Epithelial cell of esophagus (primary cell): ENCODE measurements at places on chromosomes 12 and 14.

DNA sequence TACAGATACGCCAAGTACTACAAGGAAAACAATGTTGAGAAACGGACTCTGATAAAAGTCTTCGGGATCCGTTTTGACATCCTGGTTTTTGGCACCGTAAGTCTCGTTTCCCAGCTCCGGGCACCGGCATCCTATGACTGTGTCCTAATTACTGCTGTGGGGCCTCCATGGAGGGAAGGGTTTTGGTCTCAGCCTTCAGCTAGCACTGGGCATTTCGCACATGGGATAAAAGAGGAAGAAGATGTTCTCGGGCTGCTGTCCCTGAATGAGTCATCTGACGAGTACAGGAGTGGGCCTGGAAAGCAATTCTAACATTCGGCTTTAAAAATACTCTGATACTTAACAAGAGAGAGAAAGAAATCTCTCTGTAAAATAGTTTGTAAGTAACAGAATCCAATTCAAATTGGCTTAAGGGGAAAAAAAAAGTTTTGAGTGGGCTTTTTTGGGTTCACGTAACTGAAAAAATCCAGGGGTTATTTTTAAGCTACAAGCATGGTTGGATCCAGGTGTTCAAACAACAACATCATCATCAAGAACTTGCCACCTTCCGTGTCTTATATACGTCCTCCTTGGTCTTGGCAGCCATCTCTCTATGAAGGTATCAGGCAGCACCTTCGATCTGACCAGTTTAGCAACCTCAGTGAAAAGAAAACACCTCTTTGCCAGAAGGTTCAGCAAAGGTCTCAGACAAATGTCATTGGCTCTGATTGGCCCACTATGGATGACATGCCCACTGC lies 34.4 kb upstream of the P2RX4 start:
- no peak for DNase-seq

- DNase-seq = no peak
These were observed 54.1 kb upstream of the ARHGAP5 start for GRCh38 chr14:32022938-32023466.

DNA sequence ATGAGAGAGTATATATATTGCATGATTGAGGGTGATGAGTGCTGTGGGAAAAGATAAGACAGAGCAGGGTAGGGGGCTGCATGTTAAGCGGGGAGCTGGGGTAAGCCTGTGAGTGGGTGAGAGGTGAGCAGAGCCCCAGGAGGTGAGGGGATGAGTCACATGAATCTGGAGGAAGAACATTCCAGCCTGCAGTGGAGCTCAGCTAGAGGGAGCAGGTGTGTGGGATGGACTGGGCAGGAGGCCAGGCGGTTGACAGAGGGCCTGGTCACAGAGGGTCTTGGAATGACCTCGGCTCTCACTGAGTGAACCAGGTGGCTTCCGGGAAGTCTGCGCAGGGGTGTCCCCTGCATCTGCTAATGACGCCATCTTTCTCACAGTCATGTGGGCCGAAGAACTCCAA lies 44.4 kb downstream of the GIT2 start:
- peak; percentile 73 for DNase-seq

DNA sequence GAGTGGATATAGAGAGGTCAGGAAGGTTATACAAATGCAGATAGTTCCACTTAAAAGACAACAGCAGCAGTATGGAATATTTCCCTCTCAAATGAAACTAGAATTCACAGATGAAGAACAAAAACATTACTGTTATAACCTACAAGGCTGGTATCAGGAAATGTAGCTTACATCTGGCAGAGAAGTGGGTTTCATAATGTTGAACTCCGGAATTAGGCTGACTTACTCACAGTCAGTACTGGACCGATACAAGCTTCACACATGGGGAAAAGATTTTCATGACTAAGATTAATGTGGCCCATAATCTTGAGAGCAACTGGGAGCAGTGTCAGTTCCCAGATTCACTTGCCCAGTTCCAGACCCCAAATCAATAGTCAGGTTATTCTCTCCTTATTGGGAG lies 353.9 kb downstream of the DUSP6 start:
- DNase-seq = peak; percentile 11

DNA sequence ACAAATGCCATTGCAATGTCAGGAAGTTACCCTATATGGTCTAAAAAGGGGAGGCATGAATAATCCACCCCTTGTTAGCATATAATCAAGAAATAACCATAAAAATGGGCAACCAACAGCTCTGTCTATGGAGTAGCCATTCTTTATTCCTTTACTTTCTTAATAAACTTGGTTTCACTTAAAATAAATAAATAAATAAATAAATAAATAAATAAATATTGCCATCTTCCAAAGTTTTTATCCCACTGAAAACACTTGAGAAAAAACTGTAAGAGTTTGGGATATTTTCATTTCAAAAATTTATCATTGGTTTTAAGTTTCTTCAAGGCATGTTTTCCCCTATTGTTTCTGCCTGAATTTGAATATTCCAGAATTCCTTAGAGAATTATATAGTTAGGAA lies 89.8 kb downstream of the SYT10 start:
- no peak for DNase-seq

DNA sequence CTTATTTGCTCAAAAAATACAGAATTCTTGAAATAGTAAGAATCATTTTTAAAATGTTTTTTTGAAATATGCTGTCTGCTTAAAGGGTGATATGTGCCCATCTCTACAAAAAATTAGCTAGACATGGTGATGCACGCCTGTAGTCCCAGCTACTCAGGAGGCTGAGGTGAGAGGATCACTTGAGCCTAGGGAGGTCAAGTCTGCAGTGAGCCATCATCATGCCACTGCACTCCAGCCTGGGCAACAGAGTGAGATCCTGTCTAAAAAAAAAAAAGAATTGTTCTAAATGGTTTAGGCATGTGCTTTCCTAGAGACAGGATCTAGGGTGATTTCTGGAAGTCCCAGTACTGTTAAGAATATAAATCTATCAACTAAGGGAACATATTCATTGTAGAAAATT lies 75.6 kb upstream of the HECTD1 start:
- DNase-seq = no peak

- peak; percentile 47 for DNase-seq
These were observed 314.3 kb upstream of the OR4E1 start for GRCh38 chr14:21987937-21988336.

- peak; percentile 32 for DNase-seq
These were observed 142.8 kb downstream of the SCARB1 start for GRCh38 chr12:124720681-124721500.

DNA sequence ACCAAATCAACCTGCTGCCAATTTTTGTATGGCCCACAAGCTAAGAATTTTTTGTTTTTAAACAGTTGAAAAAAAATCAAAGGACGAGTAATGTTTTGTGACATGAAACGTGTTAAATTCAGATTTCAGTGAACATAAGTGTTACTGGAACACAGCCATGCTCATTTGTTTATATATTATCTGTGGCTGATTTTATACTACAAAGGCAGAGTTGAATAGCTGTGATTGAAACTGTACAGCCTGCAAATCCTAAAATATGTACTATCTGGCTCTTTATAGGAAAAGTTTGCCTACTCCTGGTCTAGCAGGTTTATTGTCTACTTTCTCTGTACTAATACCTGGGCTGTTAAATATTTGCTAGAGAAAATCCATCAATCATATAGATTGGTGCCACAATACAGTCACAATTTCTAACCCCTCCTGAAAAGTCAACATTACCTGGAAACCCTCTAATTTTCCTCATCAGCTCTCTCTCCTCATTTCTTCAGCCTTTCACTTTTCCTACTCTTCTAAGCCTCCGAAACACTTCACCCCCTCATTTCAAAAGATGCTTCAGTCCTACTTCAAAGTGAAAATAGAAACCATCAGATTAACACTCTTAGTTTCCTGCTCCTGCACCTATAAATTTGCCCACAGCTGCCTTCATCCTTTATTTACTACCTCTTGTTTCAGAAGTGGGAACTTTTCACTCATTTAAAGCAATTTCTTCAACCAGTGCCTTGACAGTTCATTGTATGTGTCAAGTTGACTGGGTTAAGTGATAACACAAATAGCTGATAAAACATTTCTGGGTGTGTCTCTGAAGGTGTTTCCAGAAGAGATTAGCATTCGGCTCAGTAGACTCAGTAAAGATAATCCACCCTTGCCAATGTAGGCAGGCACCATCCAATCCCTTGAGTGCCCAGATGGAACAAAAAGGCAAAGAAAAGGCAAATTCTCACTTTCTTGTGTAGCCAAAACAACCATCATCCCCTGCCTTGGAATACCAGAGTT lies 18.0 kb upstream of the C2CD5 start:
- no peak for DNase-seq

GRCh38 chr14:37658156-37658555 lies 62.7 kb downstream of the TTC6 start:
- DNase-seq = no peak

GRCh38 chr12:116366456-116366776 lies 88.9 kb upstream of the MED13L start:
- no peak for DNase-seq

DNA sequence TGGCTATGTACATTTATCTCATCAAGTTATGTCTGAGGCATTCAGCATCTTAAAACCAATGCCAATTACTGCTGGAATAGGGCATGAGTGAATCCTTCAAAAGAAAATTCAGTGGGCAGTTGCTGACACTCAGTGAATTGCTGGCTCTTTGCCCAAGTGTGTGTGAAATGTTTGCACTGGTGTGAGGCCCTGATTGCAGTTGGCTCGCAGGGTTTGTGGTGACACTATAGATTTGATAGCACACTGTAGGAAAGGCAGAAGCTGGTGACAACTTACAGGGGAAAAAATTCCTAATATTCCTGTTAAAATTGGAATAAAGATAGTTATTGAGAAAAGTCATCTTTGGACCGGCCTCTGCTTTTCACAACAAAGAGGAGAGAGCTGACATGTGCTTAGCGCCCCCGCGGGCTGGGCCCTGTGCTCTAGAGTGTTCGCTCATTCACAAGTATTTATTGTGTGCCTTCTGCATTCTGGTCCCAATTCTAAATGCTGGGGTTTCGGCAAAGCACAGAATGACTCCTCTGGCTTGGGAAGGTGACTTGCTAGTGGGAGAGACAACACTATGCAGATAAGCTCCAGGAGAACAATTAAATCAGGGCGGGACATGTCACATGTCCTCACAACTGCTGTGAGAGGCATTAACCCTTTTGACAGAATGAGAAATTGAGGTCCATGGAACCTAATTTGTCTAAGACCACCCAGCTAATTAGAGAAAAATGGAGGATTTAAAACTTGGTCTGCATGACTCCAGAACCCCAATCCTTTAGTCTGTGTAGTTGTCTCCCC lies 418.7 kb downstream of the NPAS3 start:
- no peak for DNase-seq

DNA sequence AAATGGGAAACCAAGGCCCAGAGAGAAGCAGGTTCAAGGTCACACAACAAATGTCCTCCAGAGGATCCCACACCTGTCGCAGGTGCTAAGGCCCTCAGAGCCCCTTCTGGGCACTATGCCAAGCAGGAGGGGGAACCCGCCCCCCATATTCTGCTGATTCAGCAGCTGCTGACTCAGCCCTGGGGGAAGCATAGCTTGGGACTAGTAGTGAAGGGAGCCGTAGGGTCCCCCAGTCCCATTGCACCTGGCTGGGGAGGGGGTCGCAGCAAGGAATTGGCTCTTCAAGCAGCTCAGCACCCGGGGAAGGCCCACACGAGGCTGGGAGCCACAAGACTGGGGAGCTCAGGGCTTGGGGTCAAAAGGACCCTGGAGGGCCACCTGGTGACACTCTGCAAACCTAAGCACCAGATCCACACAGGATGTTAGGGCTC lies 1.0 kb downstream of the RASAL1 start:
- no peak for DNase-seq

GRCh38 chr12:81615026-81615588 lies 144.0 kb downstream of the PPFIA2 start:
- DNase-seq = no peak

- DNase-seq = no peak
These were observed 1.8 kb upstream of the COX14 start for GRCh38 chr12:50110127-50110761.

GRCh38 chr14:50619569-50620141 lies 48.5 kb downstream of the SAV1 start:
- DNase-seq = peak; percentile 60

DNA sequence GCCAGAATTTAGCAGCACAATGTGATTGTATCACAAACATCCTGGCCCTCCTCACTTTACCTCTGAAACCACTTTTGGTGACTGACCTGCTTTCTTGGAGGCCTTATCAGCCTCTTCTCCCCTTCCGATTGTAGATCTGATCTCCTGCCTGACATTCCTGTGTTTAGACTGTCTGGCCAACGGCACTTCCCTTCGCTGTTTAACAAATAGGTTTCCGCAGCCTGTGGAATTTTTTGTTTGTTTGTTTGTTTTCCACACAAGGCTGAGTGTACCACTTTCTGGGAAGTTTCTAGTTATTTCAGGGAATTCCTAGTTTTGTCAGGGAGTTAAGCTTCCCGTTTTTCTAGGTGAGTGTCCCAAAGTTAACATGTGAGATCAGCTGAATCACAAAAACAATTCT lies 65.9 kb upstream of the CDKN3 start:
- DNase-seq = no peak

GRCh38 chr12:76398106-76398505 lies 49.9 kb upstream of the BBS10 start:
- no peak for DNase-seq

DNA sequence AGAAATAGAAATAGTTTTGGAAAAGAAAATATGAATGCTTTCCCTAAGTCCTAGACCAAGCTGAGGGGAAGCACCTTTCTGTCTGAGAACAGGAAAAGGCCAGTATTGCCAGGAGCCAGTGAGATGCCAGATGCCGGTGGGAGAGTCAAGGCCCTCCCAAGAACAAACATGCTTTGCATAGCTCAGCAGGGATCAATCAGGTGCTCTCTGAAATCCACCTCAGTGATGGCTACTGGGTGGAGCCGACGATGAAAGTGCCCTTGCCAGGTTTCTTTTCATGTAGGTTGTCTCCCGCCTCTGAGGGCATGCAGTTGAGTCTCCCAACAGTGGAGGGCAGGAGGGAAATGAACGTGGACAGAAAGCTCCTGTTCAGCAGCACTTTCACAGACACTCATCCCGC lies 28.3 kb downstream of the DEGS2 start:
- DNase-seq = no peak

- no peak for DNase-seq
These were observed 78.7 kb downstream of the HELB start for GRCh38 chr12:66380769-66381535.

GRCh38 chr12:122843455-122843854 lies 8.2 kb downstream of the HIP1R start:
- DNase-seq = no peak

DNA sequence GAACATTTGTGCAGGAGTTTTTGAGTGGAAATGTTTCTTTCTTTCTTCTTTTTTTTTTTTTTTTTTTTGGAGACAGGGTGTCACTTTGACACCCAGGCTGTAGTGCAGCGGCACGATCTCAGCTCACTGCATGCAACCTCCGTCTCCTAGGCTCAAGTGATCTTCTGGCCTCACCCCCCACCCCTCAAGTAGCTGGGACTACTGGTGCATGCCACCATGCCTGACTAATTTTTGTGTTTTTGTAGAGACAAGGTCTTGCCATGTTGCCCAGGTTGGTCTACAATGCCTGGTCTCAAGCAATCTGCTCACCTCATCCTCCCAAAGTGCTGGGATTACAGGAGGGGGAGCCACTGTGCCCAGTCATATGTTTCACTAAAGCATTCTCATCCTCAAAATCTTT lies 69.2 kb upstream of the BCAT1 start:
- DNase-seq = no peak
